COR-L47 (cell line): ENCODE measurements at places on chromosomes 3 and 15.
A peak's percentile ranks its signal among the peaks of the same experiment; 100 is the strongest.

DNA sequence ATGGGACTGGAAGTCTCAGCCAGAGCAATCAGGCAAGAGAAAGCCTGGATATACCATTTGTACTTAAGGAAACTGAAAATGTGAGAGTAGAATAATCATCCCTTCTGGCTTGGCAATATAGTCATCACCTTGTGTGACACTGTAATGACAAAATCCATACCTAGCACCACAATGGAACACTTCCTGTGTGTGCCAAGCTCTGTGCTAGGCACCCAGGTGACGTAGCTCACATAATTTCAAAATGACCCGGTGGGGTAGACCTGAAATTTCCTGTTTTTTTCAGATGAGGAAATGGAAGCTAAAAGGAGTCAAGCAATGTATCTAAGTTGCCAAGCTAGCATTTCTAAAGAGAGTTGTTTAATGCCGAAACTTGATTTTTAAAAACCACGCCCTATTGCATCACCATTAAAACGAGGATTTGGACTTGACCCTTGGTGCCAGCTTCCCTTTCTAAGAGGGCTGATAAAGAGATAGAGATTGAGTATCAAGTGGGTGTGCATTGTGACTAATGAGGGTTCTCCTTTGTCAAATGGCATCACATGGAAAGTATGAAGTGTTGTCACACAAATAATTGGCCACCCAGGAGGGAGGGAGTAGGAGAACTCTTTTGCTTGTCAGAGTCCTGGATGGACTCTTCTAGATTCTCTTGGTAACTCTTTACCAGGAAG is 141.3 kb upstream of the PDZRN3 start:
- no peak for DNase-seq

DNA sequence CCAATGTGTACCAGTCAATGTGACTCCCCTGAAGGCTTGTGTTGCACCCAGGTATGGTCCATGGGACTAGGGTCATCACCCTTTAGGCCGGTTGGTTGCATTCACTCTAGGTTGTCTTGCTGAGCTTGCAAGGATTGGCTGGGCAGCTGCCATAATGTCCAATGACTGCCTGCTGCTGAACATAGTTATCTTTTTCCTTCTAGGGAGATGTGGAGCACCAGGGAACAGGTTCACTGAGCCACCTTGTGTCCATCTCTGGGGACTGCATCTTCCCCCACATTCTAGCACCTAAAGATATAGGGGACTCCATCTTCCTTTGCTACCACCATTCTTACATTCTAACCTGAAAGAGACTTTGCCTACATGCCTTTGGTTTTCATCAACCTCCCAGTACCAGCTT is 580.4 kb upstream of the TBL1XR1 start:
- DNase-seq = peak; percentile 67

DNA sequence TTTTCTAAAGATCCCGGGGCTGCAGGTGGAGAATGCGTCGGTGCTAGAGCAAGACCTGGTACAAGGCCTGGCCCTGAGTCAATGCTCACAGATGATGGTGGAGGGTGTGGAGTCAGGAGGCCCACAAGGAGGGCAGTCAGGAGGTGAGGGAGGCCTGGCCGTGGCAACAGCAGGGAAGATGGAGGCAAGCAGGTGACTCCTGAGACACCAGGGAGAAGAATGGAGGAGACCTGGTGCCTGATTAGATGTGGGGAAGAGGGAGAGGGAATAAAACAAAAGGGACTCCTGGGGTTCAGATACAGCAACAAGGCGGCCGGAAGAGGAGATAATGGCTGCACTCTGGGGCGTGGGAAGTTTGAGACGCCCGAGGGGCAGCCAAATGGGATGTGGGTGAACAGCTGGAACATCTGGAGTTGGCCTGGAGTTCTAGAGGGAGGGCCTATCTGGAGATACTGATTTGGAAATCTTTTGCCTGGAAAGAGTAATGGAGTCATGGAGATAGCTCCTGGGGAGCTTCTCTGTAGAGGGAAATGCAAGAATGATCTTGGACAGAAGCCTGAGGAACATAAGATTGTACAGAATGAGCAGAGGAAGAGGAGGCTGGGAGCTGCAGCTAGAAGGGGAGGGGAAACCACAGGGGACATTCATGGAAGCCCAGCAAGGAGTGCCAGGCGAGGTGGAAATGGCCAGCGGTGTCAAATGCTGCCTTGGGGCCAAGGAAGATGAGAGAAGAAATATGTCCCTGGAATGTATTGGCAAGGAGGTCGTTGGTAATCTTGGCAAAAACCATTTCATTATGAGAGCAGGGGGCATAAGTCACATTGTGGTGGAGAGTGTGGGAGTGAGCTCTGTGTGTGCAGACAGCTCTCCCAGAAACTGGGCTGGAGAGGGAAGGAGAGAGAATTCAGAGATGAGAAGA is 67.5 kb upstream of the CORO2B start:
- DNase-seq = no peak

GRCh38 chr15:90013503-90013937 is 12.4 kb downstream of the ZNF710 start:
- DNase-seq = no peak

DNA sequence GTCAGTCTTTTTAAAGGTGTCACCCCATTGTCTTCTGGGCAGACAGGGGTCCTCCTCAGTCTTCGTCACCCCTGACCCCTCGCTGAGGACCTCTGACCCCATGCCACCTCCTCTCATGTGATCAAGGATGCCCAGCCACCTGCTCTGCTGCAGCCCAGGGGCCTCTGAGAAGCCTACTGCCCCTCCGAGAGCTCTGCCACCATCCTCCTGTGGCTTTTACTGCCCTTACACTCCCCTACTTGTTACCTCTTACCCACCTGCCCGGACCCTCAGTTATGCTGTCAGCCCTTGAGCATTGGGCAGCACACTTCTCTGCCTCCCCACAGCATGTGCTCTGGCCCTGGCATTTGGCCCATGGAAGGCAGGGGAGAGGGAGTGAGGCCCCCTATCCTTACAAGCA is 123.2 kb downstream of the LRRK1 start:
- no peak for DNase-seq

DNA sequence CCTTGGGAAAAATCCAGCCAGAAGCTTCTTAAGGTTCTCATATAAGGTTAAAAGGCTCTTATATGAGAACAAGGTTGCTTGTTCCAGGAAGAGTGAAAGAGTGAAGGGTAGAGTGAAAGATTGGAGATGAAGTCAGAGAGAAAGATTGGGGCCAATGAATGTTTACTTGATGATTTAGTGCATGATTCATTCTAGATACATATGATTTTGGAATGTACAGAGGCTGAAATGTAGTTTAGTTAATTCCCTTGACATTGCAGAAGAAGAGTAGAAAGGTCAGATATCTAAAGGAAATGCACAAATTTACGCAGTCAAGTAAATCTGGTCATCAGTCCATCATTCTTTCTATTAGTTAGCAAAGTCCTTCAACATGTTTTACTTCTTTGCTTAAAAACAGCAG is 619.8 kb upstream of the ZNF717 start:
- no peak for DNase-seq

- DNase-seq = no peak
Measured at GRCh38 chr3:186882881-186883685, 40.6 kb downstream of the ADIPOQ start.

DNA sequence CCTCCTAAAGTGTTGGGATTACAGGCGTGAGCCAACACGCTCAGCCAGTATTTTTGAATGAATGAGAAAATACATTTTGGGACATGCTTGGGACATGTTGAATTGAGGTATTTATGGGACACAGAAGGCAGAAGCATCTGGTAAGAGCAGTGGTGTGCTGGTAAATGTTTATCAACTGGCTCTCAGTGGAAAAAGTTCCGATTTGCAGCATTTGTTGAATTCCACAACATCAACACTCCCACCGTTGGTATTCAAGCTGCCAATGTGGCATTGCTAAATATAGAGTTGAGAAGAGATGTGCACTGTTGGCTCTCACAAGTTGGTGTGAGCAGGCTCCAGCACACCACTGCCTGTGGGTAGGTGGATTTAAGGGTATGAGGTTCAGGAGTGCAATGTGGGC is 35.8 kb upstream of the LRRFIP2 start:
- no peak for DNase-seq

GRCh38 chr3:102361101-102361500 is 73.7 kb upstream of the ZPLD1 start:
- DNase-seq = no peak

DNA sequence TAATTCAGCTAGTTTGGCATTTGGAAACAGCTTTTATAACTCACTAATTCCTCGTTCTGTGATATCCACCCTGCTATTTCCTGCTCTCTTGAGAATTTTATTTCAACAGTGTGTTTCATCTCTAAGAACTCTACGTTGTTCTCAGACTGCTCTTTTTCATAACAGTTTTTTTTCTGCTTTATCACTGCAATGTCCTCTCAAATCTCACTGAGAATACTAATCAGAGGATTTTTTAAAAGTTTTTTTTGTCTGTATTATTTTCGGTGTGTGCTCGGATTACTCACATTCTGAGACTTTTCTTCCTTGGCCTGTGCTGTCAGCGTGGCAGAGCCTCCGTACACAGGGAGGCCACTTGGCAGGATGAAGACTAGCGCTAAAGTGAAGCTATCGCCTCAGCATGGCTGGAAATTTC is 59.4 kb upstream of the NEO1 start:
- no peak for DNase-seq

- no peak for DNase-seq
Measured at GRCh38 chr3:136584728-136585127, 167.4 kb downstream of the STAG1 start.

DNA sequence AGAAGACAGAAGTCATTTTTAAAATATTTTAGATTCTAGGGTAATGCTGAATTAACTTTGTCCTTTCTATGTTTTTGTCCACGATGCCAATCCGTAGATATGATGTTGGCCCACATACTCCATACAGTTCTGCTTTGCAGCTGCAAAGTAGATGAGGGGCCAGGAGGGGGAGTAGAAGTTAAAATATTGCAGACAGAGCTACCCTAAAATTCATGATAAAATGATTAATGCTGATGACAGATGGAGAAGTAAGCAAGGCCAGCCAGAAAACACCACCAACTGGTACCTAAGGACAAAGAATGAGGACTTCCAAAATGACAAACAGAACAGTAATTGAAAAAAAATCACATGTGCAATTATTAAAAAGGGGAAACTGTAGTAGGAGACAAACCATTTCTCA is 756.6 kb upstream of the ARPP21 start:
- DNase-seq = peak; percentile 8

DNA sequence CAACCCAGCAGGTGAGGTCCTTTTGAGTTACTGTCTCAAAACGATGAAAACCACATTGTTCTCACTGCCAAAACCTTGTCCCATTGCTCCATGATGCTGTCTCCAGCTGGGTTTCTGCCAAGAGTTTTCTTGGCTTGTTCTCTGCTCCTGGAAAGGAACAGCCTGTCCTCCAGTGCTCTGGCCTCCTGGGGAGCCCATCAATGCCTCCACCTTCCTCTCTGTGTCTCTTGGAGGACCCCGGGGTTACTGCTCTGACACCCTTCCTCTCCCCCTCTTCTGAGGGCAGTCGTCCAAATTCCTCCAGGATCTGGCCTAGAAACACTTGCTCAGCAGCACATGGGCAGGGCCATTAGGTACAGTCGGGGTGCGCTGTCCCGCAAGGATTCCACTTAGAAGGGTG is 63.9 kb upstream of the RGMA start:
- peak; percentile 10 for DNase-seq

DNA sequence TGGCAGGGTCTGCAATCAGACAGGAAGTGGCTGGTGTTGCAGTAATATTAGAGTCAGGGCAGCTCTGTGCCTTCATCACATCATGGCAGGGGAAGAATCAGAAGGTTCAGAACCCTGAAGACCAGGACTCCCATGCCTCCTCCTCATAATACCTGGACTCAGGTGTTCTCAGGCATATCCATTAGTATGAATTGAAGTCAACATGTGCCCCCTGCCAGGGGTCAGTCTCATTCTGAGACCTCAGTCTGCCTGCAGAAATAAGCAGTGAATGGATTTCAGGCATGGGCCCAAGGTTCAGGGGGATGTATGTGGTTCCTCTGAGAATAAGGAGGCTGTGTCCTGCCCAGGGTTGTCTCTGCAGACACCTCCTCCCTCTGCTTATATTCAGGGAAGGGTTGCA is 74.2 kb downstream of the SPSB4 start:
- no peak for DNase-seq

DNA sequence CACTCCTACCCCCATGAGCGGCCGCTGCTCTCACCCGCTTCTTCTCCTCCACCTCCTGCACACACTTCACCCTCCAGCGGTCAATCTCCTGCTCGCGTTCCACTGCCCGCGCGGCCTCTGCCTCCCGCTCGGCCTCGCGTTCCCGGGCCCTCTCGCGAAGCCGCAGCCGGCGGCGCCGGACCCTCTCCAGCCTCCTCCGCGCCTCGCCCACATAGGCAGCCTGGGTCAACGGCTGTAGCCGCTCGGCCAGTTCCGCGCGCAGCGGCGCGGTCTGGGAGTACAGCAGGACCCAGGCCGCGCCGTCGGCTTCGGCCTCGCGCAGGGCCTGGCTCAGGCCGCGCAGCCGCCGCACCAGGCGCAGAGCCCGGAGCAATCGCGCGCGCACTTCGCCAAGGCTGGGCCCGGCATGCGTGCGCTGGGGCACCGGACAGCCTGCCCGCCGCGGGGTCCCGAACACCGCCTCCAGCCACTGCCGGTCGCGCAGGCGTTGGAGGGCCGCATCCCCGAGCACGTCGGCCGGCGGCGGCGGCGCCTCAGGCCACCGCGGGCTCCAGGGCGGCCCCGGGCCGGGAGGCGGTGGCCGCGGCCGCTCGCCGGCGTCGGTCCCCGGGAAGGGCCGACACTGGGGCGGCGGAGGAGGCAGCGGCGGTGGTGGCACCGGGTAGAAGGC is 595 bp downstream of the PDCD7 start:
- peak; percentile 16 for DNase-seq

DNA sequence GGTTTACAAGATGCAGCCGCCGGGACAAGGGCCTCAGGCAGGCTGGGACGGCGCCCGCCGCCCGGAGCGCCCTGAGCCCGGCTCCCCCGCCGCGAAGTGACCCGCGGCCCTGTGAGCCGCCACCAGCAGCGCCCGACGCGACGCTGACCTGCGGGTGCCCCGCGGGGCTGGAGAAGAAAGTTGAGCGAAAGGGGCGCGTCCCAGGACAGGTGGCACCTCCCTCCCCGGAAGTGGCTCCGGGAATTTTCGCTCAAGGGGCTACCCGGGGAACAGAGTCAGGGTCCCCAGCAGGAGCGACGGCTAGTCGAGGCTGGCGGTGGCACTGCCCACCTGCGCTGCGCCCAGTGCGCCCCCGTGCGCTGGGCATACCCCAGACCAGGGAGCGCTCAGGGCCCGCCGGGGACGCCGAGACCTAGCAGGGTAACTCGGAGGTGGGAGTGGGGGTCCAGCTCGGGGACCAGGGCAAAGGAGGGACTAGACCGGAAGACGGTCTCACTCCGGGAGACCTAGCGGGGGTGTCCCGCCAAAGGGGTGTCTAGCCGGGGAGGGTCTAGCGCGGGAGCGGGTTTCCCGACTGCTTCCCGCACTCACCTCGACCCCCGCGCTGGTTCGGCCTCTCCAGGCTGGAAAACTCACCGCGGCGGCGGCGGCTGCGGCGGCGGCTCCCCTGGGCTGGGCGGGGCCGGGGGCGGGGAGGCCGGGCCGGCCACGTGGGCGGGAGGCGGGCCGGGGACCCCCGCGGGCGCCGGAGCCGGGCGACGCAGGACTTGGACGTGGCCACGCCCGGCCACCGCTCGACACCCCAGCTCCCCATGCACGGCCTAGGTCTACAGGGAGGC is 18.4 kb downstream of the SPATA12 start:
- peak; percentile 1 for DNase-seq
